T-cell (primary cell): ENCODE measurements at places on chromosomes 6 and 20.
A peak's percentile ranks its signal among the peaks of the same experiment; 100 is the strongest.

DNA sequence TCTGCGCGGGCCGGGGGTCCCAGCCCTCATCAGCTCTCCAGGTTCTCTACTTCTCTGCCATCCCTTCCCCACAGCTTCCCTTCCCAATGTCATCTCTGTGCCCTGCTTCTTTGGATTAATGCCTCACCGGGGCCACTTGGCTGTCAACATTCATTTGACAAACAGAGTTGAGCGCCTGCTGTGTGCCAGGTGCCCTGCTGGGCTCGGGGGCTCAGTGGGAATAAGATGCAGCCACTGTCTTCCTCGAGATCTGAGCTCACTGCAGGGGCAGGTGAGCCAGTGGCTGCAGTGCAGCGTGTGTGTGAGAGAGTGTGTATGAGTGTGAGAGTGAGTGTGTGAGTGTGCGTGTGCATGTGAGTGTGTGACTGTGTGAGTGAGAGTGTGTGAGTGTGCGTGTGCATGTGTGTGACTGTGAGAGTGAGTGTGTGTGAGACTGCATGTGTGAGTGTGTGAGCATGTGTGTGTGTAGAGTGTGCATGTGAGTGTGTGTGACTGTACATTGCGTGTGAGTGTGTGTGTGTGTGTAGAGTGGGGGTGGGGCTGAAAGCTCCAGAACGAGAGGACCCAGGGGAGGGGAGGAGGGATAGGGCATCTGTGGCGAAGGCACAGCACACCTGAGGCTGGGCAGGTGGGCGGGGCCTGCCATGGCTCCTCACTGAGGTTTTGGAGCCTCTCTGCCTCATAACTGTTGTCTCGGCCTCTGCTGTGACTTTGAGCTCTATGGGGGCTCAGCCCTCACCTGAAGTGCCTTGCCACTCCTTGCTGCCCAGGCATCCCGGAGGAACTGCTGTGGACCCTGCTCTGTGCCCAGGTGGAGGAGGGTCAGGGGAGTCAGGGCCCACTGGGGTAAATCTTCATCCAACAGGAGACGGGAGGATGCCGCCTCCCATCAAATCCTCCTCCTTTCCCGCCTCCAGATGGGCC lies 36.5 kb upstream of the PHACTR3 start:
- DNase-seq = no peak

DNA sequence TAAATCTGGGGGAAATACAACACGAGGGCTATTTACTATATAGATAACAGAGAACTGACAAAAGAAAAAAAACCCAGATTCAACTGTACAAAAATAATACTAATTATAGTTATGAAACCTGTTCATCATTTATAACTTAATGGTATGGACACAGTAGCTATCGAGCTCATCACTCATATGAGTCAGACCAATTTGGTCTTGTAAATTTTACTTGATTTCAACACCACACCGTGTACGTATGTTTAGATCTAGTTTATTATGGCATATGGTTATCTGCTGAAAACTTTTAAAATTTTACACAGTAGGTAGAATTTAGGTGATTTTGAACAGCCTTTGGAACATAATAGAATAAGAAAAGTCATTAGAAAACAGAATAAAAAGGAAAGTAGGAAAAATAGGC lies 5.5 kb downstream of the MYLK4 start:
- no peak for DNase-seq

DNA sequence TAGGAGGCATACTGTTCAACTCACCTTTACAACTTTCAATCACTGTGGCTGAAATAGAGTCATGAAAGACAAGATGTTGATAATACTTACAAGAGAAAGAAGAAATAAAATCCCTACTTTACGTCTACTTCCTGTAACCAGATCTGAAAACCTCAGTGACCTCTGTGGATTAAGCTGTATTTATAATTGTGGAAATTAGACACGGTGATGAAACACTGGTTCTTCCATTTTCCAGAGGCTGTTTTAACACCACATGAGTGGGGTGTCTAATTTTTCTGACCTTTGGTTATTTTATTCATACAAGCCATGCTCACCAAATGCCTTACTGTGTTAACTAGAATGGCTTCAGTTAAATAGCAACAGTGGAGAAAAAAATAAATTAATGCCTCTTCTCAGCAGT lies 58.5 kb upstream of the HIVEP1 start:
- no peak for DNase-seq

DNA sequence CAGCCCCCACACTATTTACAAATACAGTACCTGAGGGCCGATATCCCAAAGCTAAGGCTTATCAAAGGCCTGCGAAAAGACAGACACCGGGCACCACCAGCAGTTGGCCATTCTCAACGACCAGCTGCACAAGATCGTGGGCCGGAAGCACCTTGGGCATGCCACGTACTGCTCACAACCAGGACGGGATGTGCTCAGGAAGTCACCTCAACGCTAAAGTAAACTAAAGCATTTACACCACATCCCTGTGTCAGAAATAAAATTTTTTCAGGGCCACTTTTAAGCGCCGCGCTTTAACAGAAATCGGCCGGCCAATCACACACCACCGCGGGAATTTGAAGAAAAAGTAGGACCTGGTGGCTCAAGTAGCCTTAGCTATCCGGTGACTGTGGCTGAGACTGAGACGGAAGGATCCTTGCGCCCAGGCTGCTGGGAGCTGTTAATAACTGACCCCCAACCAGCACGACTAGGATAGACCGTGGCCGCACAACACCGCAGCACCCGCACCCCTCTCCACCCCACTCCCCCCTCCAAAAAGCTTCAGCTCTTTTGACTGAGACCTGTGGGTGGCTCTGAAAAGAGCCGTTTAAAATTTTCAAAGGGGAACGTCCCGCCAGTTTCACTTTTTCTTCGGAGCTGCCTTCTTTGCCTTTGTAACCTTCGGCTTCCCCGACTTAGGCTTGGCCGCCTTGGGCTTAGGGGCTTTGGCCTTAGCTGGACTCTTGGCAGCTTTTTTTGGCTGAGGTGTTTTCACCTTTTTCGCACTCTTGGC lies 131.2 kb upstream of the BTN3A2 start:
- peak; percentile 81 for DNase-seq

DNA sequence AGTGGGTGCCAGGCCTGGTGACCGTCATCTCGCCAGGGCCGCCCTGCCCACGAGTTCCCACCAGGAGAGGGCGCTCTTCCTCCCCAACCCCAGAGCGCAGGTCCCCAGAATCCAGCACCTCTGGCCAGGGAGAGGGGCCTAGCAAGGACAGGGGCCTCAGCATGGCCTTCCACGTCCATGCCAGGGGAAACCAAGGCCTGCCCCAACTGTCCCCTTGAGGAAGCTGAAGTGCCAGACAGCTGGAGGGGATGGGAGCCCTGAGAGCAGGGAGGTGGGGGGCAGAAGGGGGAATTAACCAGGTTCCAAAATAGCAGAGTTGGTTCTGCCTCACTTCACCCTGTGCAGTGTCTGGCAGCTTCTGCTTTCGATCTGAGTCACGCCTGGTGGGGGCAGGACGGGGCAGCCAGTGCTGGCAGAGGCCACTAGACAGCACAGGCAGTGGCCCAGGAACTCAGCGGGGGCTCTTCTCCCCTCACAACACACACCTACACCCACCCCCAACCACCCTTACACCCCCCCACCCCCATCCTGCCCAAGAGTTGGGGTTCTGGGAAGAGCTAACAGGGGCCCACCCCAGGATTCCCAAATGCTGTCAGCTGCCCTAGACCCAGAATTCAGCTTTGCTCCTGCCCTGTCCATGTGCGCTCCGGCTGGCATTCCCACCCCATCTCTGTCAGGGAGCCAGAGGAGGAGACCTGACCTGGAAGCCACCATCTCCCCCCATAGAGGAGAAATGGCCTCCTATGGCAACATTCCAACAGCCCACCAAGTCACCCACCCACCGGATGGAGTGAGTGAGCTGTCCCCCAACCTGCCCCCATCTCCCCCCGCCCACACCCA lies 29.2 kb downstream of the TFEB start:
- DNase-seq = peak; percentile 22

DNA sequence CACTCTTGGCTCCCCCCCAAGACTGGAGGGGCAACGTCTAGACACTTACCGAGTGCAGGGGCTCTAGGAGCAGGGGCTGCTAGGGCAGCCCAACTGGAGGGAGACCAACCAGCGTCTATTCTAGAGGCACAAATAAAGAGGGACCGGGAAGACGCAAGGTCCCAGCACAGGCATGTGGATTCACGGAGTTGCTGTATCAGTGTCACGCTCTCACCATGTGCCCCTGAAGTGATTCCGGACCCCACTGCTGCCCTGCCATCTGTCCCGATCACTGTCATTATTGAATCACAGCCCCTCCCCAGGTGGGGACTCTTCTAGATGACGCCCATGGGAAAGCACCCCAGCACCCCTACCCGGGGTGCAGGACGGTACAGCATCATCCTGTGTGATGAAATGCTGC lies 54.2 kb downstream of the RAMACL start:
- no peak for DNase-seq

DNA sequence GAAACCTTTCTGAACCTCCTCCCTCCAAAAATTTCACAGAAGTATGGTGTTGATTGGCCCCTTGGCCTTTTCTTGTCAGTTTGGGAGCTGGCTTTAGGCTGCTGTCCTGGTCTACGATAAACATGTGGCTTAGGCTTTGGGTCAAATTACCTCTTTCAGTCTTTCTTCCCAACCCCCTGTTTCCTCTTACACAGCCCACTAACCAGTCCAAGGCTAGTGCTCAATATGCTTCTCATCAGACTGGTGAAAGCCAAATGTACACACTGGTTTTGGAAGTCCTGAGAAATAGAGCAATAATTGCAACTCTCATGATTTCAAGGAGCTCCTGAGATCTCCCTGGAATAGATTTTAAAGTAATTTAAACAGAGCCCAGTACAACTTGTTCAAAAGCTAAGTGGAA lies 933.7 kb upstream of the GJE1 start:
- DNase-seq = no peak

DNA sequence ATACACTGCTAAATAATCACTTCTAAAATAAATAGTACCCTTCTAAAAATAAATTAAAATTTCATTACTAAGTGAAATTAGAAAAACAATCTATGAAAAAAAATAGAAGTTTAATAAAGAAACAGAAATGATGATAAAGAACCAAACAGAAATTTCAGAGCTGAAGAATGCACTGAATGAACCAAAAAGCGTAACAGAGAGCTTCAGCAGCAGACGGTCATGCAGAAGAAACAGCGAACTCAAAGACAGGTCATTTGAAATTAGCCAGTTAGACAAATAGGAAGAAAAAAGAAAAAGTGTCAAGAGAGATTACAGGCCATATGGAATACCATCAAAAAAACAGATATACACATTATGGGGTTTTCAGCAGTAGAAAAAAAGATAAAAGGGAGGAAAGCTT lies 706.7 kb downstream of the TBC1D32 start:
- no peak for DNase-seq

DNA sequence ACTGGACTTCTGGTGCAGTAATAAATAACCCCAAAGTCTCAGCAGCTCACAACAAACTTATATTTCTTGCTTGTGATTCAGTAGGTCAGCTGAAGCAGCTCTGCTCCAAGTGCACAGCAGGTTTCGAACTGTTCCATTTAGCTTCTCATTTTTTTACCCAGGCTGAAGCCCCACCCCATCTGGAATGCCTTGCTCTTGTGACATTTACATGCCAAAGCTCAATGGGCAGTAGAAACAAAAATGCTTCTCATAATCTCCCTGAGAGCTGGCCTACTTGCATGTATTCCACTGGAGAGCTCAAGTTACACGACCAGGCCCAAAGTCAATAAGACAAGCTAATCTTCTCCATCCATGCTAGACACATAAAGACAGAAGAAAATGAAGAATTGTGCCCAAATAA lies 165.2 kb downstream of the HAO1 start:
- DNase-seq = no peak
